SK-MEL-5 (cell line): ENCODE measurements at places on chromosomes 5 and 9. TPM values are rescaled to one million over a fixed set of nuclear protein-coding genes. Genes with fewer than 3 reads are reported as not detected.

The ZCCHC9 gene
- total RNA-seq: 78.6 and 83.4 TPM in 2 replicates

The PMPCA gene
- 50.6 and 52.4 TPM in 2 replicates for total RNA-seq

The CDKN2B-AS1 gene
- not detected in 2 replicates for total RNA-seq

The EPB41L4A gene
- 0.42 and 1.7 TPM in 2 replicates for total RNA-seq

The ANKRD20A1 gene
- total RNA-seq: 0.77 and 2.1 TPM in 2 replicates

The PCDHB15 gene
- total RNA-seq: 1.1 and 1.6 TPM in 2 replicates

The SCAMP1 gene
- 48.3 and 50.1 TPM in 2 replicates for total RNA-seq

The TAS2R1 gene
- total RNA-seq: not detected in 2 replicates

The SH3PXD2B gene
- total RNA-seq: 90.2 and 92.6 TPM in 2 replicates

The SPATA31D4 gene
- not detected in 2 replicates for total RNA-seq

The WDR38 gene
- not detected in 2 replicates for total RNA-seq

The SH2D3C gene
- 0.08 and 0.11 TPM in 2 replicates for total RNA-seq

The ACTBL2 gene
- total RNA-seq: 0.11 and 0.13 TPM in 2 replicates

The CEMIP2 gene
- 98.8 and 100 TPM in 2 replicates for total RNA-seq

The PSAT1 gene
- 239 and 261 TPM in 2 replicates for total RNA-seq

The NUTM2G gene
- total RNA-seq: not detected in 2 replicates

The RNF44 gene
- 7.7 and 7.8 TPM in 2 replicates for total RNA-seq

The PDLIM4 gene
- total RNA-seq: 1.8 and 2.1 TPM in 2 replicates

The GALNT12 gene
- 33.8 and 34.7 TPM in 2 replicates for total RNA-seq

The CTXN3 gene
- total RNA-seq: not detected in 2 replicates
